HFFc6 (cell line): ENCODE measurements at places on chromosomes 6 and 20. TPM values are rescaled to one million over a fixed set of nuclear protein-coding genes. Genes with fewer than 3 reads are reported as not detected.

- no peak for DNase-seq
These were observed 9.3 kb upstream of the ARID1B start for GRCh38 chr6:156767603-156768467.

Gene PIM1
- 4.4 to 6.3 TPM (median 5.4 TPM) in 3 replicates for total RNA-seq

DNA sequence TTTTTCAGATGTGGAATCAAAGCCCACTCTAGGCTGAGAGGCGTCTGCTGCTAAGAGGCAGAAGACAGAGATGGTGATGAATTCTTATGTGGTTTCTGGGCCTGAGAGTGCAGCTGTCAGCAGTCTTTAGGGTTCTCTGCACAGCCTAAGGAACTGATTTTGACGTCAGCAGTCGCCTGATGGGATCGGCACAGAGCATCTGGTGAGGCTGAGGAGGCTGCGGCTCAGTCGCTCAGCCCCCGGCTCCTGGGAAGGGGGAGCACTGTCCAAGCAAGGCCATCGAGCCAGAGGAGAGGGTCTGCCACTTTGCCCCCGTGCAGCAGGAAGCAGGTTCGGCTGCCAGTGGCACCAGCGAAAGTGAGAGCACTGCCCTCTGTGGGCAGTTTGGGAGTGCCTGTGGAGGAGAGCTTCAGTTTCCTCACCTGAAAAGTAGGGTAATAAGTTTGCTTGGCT, 92.5 kb downstream of the TCP11 start:
- no peak for DNase-seq

Gene RSPO3
- total RNA-seq: not detected in 3 replicates

DNA sequence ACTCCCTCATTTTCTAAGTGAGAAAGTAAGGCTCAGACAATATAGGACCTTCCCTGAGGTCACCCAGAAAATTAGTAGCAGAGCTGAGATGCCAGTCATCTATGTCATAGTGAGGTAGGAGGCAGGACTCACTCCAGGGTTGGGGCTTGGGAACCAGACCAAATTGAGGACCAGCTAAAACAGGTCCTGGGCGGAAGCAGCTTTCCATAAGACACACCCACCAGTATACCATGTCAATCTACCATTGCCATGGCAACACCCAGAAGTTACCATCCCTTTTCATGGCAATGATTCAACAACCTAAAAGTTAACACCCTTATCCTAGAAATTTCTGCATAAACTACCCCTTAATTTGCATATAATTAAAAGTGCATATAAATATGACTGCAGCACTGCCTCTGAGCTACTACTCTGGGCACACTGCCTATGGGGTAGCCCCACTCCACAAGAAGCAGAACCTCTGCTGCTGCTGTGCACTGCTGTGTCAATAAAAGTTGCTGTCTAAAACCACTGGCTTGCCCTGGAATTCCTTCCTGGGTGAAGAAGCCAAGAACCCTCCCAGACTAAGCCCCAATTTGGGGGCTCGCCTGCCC, 30.3 kb upstream of the OCSTAMP start:
- no peak for DNase-seq
